ENCODE measurements at places on chromosomes 4 and X. TPM values are rescaled to one million over a fixed set of nuclear protein-coding genes. Genes with fewer than 3 reads are reported as not detected.

DNA sequence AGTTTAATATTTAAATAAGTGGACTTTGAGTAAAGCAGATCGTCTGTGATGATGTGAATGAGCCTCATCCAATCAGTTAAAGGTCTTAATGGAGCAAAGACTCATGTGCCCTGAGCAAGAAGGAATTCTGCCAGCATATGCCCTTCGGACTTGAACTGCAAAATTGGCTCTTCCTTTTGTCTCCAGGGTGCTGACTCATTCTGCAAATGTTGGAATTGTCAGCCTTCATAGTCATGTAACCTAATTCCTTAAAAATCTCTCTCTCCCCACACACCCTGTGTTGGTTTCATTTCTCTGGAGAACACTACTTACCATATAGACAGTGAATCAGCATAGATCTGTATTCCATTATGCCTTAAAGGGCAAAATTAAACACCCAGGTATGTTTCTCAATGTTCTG, 609.8 kb upstream of the GALNTL6 start:
- no peaks in the 10 kb centered on the region for H3K4me1 ChIP-seq
- H3K36me3 ChIP-seq, result no peaks in the 10 kb centered on the region
- H3K27me3 ChIP-seq, result no peaks in the 10 kb centered on the region
- no peak overlapping the region for H3K4me3 ChIP-seq
- no peak overlapping the region for H3K27ac ChIP-seq

The ASB12 gene
- total RNA-seq, result not detected

DNA sequence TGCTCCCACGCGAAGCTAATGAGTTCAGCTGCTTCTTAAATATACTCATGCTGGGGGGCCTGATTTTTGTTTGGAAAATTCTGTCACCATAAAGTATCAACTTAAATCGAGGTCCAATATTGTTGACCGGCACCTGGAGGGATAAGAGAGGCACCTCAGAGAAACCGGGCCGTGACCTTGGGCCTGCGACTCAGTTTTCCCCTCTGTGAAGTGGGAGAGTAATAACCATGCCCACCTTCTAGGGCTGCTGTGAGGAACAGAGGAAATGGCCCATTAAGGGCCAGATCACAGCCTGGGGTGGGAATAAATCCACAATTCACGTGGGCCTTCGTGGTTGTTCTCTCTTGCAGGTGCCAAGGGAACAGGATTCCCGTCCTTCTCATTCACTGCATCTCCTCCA, 39.4 kb downstream of the ZBTB49 start:
- H3K4me1 ChIP-seq, result no peaks in the 10 kb centered on the region
- H3K4me3 ChIP-seq, result no peak overlapping the region
- H3K27ac ChIP-seq, result no peak overlapping the region
- DNase-seq, result no peak
- H3K27me3 ChIP-seq, result no peaks in the 10 kb centered on the region
- H3K36me3 ChIP-seq, result no peaks in the 10 kb centered on the region

The SPACA5 gene
- 0.32 TPM for total RNA-seq

DNA sequence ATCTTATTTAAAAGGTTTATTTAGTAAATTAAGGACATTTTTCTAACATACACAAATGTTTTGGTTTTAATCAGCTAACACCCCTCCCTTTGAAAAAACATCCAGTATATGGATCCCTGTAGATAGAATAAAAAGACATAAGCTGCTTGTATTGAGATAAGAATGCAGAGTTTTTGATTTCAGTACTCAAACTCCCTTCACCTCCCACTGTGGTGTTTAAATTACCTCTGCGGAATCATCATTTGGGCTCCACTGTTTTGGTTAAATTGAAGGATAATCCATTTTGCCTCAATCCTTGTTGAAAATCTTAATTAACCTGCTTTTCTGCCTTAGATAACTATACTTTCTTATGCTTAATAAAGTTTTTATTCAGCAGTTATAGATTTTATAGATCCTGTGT, 27.6 kb downstream of the USP53 start:
- H3K27me3 ChIP-seq, result no peaks in the 10 kb centered on the region
- peaks cover 23% of the 10 kb centered on the region for H3K36me3 ChIP-seq
- DNase-seq, result no peak
- H3K27ac ChIP-seq, result no peak overlapping the region
- H3K4me3 ChIP-seq, result no peak overlapping the region

DNA sequence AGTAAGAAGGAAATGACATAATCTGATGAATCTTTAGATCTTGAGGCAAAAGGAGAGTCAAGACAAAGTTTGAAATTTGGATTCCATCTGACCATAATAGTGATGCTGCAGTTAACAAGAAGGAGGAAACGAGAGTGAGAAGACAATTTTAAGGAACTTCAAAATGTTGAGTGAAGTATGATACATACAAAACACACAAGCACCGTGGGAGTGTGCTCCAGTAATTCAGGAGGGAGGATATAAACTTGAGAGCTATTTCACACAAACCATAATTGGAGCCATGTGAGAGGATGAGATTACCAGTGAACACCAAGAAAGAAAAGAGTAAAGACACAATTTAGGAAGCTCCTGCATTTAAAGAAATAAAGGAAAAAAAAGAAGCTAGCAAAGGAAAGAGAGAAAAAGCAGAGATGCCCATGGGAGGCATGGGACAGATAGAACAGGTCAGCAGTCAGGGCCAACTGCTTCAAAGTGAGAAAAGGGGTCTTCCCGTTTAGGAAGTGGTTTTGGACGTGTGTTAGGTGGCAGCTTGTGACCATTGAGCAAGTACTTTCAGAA, 150.7 kb upstream of the SLC7A11 start:
- no peak for DNase-seq
- H3K4me3 ChIP-seq, result no peak overlapping the region
- no peaks in the 10 kb centered on the region for H3K4me1 ChIP-seq
- no peaks in the 10 kb centered on the region for H3K27me3 ChIP-seq
- H3K36me3 ChIP-seq, result no peaks in the 10 kb centered on the region
- no peak overlapping the region for H3K27ac ChIP-seq

GRCh38 chr4:106201373-106201772, 114.6 kb downstream of the TBCK start:
- H3K4me3 ChIP-seq, result no peak overlapping the region
- H3K27ac ChIP-seq, result no peak overlapping the region
- no peaks in the 10 kb centered on the region for H3K4me1 ChIP-seq

The TGIF2LX gene
- total RNA-seq, result not detected

DNA sequence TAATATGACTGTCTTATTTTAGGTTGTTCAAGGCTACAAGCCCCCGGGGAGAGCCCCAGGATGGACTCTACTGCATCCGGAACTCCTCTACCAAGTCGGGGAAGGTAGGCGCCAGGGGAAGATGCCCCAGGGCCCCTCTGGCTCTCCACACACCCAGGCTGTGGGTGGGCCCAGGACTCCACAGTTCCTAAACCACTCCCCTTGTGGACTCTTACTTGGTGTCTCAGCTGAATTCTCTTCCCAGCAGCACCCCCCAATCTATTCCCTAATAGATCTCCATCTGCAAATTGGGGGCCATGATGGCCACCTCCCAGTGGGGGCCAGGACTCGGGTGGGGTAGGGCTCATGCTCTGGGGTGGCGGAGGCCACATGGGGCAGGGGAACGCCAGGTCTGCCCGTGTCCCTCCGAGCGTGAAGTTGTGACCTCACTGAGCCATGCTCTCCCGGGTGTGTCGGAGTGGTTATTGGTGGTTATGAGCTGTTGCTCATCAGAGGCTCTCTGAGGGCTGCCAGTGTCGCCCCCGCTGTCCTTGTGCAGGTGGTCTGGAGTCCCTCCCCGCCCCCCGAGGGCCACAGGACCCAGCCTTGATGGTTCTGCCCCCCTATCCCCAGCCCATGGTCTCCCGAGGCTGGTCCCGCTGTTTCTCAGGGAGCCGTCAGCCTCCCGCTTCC, 11.2 kb upstream of the ADD1 start:
- H3K36me3 ChIP-seq, result peaks cover 30% of the 10 kb centered on the region
- H3K4me3 ChIP-seq, result no peak overlapping the region
- H3K4me1 ChIP-seq, result peaks cover 32% of the 10 kb centered on the region
- H3K27me3 ChIP-seq, result no peaks in the 10 kb centered on the region
- H3K27ac ChIP-seq, result no peak overlapping the region

- H3K27me3 ChIP-seq, result no peaks in the 10 kb centered on the region
- no peak overlapping the region for H3K27ac ChIP-seq
- DNase-seq, result no peak
- no peak overlapping the region for H3K4me3 ChIP-seq
These were observed 107.9 kb downstream of the CPEB2 start for GRCh38 chr4:15110120-15110571.

DNA sequence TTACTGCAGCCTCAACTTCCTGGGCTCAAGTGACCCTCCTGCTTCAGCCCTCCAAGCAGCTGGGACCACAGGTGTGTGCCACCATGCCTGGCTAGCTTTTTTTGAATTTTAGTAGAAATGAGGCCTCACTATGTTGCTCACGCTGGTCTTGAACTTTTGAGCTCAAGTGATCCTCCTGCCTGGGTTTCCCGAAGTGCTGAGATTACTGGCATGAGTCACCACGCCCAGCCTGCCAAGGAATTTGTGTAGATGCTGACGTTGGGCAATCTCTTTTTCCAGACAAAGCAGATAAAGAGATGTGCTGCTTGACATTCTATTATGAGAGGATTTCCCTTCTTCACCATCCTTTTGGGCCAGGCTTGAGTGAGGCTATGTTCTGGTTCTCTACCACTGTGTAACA, 254.5 kb upstream of the RPS6KA3 start:
- H3K27ac ChIP-seq, result no peak overlapping the region
- peaks cover 6% of the 10 kb centered on the region for H3K36me3 ChIP-seq
- peaks cover 20% of the 10 kb centered on the region for H3K27me3 ChIP-seq

DNA sequence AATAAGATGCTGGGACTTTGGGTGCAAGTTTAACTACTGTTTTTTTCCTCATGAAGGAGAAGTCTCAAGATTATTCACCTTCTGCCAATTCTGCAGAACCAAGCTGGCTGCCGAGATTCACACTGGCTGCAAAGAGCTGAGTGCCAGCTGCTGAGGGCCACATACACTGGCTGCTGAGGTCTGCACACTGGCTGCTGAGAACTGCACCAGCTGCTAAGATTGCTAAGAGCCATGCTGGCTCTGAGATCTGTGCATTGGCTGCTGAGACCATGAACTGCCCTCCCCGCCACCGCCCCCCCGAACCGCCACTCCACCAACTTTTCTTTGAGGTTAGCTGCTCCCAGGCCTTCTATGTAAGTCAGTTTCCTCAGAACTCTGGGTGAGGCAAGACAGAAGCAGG, 330.3 kb downstream of the CBLL2 start:
- H3K27me3 ChIP-seq, result no peaks in the 10 kb centered on the region
- no peak overlapping the region for H3K27ac ChIP-seq
- H3K4me3 ChIP-seq, result no peak overlapping the region

The POLN gene
- 3.3 TPM for total RNA-seq

The PIR gene
- 1.3 TPM for total RNA-seq

DNA sequence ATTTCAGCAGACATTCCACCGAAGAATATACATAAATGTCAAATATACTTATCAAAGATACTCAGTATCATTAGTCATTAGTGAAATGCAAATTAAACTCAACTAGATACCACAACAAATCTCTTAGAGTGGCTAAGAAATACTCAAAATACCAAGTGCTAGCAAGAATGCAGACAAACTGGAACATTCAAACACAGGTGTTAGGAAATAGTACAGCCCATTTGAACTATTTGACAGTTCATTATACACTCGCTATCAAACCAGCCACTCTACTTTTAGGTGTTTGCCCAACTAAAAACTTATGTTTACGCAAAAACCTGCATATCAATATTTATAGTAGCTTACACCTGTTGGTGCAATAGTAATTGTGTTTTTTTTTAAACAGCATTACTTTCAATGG, 8.8 kb downstream of the ADAM29 start:
- DNase-seq, result no peak
- H3K4me3 ChIP-seq, result no peak overlapping the region
- no peaks in the 10 kb centered on the region for H3K4me1 ChIP-seq
- H3K27ac ChIP-seq, result no peak overlapping the region
- H3K27me3 ChIP-seq, result no peaks in the 10 kb centered on the region

The DKK2 gene
- total RNA-seq, result not detected

DNA sequence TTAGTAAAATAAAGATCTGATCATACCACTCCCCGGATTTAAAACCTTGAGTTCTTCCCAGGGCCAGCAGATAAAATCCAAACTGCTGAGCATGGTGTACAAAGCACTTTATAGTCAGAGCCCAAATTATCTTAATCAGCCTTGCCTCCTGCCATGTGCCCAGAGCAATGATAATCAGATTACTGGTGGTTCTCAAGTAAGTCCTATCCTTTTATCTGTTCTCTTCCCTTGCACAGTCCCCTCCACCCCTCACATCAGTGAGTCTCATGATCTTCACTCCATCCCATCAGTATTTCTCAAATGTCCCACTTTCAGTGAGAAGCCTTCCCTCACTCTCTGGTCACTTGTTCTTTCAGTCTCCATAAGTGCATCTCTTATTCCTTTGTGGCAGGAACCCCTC, 22.7 kb downstream of the INTS6L start:
- H3K27ac ChIP-seq, result no peak overlapping the region
- no peaks in the 10 kb centered on the region for H3K27me3 ChIP-seq
- H3K36me3 ChIP-seq, result peaks cover 18% of the 10 kb centered on the region
- no peak overlapping the region for H3K4me3 ChIP-seq
- DNase-seq, result no peak
- peaks cover 36% of the 10 kb centered on the region for H3K4me1 ChIP-seq

The PRSS48 gene
- not detected for total RNA-seq

The VSIG4 gene
- not detected for total RNA-seq

The PRSS12 gene
- total RNA-seq, result not detected

GRCh38 chr4:168019019-168019651, 73.2 kb upstream of the ANXA10 start:
- no peaks in the 10 kb centered on the region for H3K27me3 ChIP-seq
- no peak overlapping the region for H3K4me3 ChIP-seq
- no peak overlapping the region for H3K27ac ChIP-seq
- no peak for DNase-seq

The ALPK1 gene
- 17.3 TPM for total RNA-seq

The CT55 gene
- not detected for total RNA-seq

The XAGE2 gene
- not detected for total RNA-seq

The MXRA5 gene
- total RNA-seq, result not detected

- no peaks in the 10 kb centered on the region for H3K27me3 ChIP-seq
- DNase-seq, result no peak
- no peak overlapping the region for H3K27ac ChIP-seq
- peaks cover 2% of the 10 kb centered on the region for H3K4me1 ChIP-seq
These were observed 18.1 kb downstream of the USP38 start for GRCh38 chr4:143202824-143203223.

DNA sequence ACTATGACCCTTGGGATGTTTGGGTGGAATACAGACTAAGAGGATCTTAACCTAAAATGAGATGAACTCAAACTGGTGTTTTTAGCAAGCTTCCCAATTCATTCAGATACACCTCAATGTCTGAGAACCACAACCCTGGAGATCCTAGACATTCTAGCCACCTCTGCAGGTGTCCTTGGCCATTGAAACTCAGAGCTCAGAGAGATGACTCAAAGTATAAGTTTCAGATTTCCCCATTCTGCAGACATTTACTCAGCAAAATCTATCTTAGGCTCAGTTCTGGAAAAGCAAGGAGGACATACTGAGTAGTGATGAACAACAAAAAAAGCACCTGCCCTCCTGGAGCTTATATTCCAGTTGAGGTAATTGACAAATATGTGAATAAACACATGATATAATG, 47.8 kb downstream of the COMMD8 start:
- no peaks in the 10 kb centered on the region for H3K4me1 ChIP-seq
- no peaks in the 10 kb centered on the region for H3K36me3 ChIP-seq
- DNase-seq, result no peak
- no peak overlapping the region for H3K27ac ChIP-seq

The NLGN4X gene
- total RNA-seq, result 0.05 TPM

GRCh38 chrX:153463031-153463430, 7.3 kb downstream of the HAUS7 start:
- DNase-seq, result no peak
- peaks cover 5% of the 10 kb centered on the region for H3K36me3 ChIP-seq
- H3K4me1 ChIP-seq, result peaks cover 4% of the 10 kb centered on the region

The GPR82 gene
- total RNA-seq, result not detected

The ZC4H2 gene
- total RNA-seq, result 17.9 TPM

All from activated CD4-positive, alpha-beta T cell treated with anti-CD3 and anti-CD28 coated beads, Interleukin-2, amount 10 ng/mL, durations not matched to agents 7 days and 5 days (primary cell).